ENCODE measurements at places on chromosomes 5 and 9.

GRCh38 chr5:140367256-140368013, 7.4 kb downstream of the SLC4A9 start:
- DNase-seq: peak; percentile 7

- DNase-seq: no peak
Observed at GRCh38 chr5:53503562-53504218, 23.3 kb downstream of the FST start.

DNA sequence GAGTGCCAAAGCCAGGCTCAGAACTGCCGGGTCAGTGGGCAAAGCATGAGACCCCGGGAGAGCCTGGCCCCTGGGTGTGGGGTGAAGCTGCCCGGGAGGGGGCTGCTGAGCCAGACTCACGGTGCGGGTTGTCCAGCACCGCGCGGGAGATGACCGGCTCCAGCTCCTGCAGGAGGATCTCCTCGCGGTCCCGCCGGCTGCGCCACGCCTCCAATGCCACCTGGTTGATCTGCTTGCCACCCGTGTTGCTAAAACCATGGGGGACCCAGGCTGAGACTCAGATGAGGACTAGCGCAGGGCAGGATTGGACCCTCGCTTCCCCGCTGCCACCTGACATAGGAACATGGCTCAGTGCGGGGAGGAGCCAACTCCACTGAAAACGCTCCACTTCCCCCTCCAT, 2.6 kb downstream of the TOR2A start:
- no peak for DNase-seq

DNA sequence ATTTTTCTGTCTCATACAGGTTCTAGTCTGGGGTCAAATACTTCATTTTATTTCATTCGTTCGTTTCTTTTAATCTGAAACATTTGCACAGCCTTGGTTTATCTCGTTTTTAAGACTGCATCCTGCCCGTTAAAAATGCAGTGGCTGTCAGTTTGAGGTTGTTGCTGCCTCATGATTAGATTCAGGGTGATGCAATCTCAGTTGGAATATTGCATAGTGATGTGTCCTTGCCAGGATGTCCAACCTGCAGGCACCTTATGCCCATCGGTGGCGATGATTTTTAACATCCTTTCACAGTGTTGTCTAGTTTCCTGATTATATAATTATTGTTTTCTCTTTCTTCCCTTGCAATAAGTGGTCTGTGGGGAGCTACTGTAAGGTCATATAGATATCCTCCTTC, 45.1 kb downstream of the SH3GL2 start:
- DNase-seq: no peak

DNA sequence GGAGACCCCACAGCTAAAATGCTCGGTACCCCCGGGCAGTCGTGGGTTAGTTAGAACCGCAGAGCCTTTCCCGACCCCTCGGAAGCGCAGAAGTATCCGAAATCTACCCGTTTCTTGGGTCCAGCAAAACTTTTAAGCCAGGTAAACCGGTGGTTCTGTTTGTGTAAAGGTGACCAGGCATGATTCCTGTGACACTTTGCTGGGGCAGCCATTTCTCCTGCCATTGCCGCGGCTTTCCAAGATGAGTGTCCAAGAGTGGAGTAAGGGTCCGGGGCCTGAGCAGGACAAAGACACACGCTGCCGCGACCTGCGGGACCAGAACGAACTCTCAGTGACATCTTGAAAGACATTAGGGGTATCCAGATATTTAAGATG, 655 bp downstream of the MARVELD2 start:
- DNase-seq: no peak

- no peak for DNase-seq
Observed at GRCh38 chr5:163248871-163249270, 188.5 kb upstream of the CCNG1 start.

GRCh38 chr5:172413601-172414171, 40.6 kb downstream of the SH3PXD2B start:
- DNase-seq: no peak

All from stimulated activated CD4-positive, alpha-beta T cell treated with anti-CD3 and anti-CD28 coated beads, Interleukin-15, amount 100 ng/mL, for 24 hours (primary cell).